ENCODE measurements at places on chromosomes 6 and 20.

GRCh38 chr6:140253096-140253495 is 878.6 kb upstream of the CITED2 start:
- DNase-seq = no peak

GRCh38 chr6:24915641-24916040 is 20.1 kb downstream of the RIPOR2 start:
- DNase-seq = no peak

- no peak for DNase-seq
Observed at GRCh38 chr6:14785493-14785790, 460.4 kb upstream of the JARID2 start.

GRCh38 chr6:65719101-65719500 is 12.1 kb upstream of the EYS start:
- no peak for DNase-seq

- DNase-seq = no peak
Observed at GRCh38 chr6:96872976-96873375, 24.7 kb downstream of the NDUFAF4 start.

DNA sequence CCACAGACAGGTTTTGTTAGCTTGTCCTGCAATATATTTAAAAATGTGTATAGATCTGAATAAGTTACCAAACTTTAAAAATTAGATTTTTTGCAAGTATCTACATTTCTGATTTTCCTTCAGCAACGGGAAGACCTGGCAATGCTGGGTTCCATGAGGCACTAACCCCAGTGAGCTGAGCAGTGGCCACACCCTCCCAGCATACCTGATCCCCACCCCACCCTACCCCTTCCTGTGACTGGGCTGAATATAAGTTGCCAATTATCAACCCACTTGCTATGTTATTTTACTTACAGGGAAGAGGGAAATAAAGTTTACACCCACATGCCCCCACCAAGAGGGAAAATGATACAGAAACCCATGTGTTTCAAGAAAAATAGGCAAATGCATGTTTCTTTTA is 70.3 kb upstream of the RALGAPA2 start:
- no peak for DNase-seq

- DNase-seq = no peak
Observed at GRCh38 chr6:19410481-19410880, 426.7 kb upstream of the ID4 start.

DNA sequence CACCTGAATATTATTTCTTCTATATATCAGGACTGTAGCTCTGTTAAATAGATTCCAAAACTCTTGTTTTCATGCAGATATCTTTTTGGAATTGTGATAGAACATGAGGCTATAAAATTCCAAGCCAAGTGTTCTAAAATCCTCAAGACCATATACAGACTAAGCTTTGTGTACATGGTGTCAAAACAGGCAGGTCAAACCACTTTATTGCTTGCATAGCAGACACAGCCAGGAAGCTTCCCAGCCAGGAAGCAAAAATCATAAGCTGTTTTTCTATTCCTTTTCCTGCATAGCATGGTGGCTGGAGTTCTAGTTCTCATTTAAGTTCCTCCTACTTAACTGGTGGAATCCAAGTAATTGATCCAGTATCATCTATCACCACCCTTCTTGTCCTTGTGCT is 353.3 kb downstream of the PAX1 start:
- no peak for DNase-seq

GRCh38 chr20:60505423-60505822 is 547.2 kb downstream of the CDH26 start:
- no peak for DNase-seq

GRCh38 chr6:170095273-170095981 is 195.5 kb downstream of the DLL1 start:
- no peak for DNase-seq

- no peak for DNase-seq
Observed at GRCh38 chr20:34124469-34125249, 12.6 kb upstream of the EIF2S2 start.

DNA sequence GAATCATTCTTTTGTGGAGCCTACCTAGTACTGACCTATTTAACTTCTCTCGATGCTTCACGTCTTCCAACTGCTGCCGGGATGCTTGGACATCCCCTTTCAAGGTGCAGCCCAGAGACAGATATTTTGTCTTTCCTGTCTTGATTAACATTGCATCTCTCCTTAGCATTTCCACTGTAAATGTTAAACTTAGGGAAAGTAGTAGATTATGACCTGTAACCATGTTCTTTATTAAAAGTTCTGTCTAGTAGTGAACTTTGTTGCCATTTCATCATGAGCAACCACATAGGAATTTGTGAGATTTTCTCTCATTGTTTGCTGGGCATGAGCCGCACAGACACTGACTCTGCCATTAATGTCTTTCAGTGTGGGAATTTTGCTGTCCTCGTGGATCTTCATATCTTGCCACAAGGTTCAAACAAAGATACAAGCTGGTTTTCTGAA is 117.9 kb downstream of the JAG1 start:
- no peak for DNase-seq

DNA sequence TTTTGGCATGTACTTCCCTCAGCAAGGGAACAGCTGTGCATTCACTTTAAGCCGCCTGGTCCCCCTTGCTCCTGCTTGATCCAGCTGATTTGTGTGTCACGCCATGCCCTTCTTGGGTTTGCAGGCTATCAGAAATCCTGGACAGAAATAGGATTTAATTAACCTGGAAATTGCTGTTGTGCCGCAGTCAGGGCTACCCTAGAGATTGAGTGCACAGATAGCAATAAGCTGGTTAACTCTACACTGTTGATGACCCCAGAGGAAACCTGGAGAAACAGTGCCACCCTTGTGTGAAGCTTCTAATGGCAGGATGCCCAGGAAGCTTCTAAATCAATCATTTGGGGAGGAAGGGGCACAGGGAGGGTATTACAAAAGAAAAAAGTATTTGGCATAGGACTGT is 199.0 kb downstream of the JARID2 start:
- DNase-seq = no peak
